ENCODE measurements at places on chromosomes 2 and 18.

DNA sequence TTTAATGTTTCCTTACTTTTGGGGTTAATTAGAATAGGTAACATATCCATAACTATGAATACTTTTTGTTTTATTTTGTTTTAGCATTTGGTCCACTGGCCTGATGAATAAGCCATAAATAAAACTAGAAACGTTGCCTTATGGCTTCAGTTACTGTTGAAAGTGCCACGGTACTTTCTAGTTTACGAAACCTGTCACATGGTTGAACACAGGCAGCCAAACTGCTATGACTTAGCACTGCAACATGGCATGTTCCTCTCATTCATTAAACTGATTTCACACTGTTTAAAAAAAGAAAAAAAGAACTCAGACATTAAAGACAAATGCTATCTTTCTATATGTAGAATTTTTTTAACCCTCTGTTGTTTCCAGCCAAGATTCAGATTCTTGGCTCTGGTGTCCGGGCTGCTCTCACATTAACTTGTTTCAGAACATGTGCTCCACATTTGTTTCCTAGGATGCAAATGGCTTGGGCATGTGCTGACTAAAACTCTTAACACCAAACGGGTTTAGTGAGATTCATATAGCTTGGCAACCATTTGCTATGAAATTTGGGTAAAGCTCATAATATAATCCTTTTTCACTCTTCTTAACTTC is 323.9 kb upstream of the RND3 start:
- peak; percentile 45 for DNase-seq

GRCh38 chr2:233049194-233049761 is 10.9 kb upstream of the INPP5D start:
- no peak for DNase-seq

DNA sequence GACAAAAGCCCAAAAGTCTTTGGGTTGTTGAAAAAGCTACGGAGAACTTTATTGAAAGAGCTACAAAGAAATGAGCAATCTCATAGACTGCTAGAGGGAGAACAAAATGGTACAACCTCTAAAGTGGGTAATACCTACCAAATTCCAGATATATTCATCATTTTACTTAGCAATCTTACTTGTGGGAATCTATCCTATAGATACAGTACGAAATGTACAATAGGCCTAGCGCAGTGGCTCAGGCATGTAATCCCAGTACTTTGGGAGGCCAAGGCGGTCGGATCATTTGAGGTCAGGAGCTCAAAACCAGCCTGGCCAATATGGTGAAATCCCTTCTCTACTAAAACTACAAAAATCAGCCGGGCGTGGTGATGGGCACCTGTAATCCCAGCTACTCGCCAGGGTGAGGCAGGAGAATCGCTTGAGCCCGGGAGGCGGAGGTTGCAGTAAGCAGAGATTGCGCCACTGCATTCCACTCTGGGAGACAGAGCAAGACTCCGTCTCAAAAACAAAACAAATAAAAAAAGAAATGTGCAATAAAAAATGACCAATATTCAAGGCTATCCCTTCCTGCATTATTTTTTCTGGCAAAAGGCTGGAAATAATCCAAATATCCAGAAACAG is 10.1 kb downstream of the EXOC6B start:
- no peak for DNase-seq

GRCh38 chr2:240567137-240567871 is 980 bp upstream of the RNPEPL1 start:
- no peak for DNase-seq

DNA sequence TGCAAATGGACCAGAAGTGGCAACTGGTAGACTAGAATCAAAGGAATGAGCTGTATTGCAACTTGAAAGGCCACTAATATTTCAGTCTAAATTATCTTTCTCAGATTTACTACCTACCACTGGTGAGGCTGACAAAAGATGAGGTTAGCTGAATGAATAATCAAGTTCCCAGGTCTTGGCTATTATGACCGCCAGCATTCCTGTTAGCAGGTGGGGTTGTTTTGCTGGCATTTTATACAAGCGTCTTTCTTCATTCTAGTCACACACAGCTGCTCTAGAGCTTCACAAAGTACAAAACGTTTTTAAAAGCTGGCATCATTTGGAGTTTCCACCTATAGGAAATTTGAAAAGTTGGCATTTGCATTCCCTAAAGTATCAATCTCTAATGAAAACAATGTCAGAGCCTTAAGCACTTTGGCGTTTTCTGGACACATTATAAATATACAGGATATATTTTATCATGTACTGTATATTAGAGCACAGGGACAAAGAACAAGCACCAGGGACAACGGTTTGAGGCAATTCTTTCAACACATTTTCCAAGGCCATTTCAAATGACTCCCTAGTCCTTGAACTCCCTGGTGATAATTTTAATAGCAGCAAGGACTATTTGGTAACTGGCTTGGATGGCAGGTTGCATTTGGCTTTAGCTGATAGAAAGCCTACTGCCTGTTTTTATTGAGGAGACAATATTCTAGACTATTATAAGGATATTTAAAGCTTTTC is 410.2 kb upstream of the CHST9 start:
- no peak for DNase-seq

DNA sequence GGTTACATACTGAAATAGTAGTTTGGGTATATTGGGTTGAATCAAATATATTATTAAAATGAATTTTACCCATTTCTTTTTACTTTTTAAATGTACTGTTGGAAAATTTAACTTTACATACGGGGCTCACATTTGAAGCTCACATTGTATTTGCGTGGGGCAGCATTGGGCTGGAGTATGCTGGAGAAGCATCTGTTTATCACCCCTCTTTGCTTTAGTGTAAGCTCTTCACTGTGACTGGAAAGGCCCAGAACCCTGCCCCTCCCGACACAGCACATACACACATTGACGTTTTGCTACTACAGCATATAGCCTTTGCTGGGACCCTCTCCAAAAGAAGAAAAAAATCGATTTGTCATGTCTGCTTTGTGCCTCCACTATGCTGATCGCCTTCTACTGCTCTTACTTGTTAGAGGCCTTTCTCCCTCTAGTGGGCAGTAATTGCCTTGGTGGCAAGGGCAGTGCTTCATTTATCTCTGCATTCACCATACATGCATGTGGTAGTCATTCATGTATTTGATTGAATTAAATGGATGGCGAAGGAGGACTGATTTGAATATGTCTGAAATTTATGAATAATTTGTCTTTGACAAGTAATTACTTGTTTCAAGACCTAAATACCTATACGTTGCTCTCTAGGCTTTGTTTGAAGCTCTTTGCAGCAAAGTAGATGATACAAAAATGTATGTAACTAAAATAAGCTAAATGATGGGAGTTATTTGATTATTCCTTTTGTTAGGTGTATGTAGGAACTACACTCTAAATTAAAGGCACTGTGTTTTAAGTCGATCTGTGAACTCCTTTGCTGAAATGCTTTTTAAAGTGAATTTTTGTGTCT is 37.4 kb downstream of the VAPA start:
- DNase-seq, result peak; percentile 81

DNA sequence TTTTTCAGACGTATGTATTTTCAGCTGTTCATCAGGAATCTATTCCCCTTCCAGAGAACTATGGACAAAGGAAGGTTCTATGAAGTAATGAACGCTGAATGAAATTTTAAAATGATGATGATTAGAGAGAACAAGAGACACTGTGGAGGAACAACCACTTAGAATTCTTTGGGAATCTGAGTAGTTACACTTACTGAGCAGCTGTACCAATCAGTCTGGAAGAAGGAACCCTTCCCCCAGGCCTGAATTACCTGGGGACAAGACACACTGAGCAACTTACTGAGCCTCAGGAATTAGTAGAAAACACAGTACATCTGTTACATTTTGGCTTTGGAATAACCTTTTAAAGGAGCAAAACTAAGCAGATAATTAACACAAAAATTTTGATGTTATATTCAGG is 1.9 kb downstream of the MSTN start:
- no peak for DNase-seq

DNA sequence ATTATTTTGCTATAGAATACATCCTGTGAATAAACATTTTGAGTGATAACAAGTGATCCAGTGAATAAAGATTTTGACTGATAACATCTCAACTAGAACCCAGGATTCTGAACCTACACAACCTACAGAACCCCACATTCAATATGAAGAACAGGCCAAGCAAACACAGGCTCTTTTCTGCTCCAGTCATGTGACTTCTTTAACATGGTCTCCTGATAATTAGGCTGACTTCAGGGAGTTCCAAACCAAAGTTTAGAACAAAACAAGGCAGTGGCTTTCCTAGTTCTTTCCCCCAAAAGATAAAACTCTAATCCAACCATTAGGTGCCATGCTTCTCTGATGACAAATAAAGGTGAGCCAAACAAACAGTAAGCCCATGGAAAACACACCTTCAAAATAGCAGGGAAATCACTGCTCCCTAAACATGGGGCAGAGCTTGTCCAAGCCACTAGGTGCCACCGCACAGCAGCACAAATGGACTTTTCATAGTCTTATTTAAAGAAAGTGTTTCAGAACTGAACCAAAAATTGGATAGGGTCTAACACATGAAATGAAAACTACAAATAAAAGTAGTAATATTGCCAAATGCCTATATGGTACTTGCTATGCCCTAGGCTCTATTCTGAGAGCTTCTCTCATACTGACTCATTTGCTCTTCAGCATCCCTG is 95.3 kb downstream of the EVA1A start:
- peak; percentile 73 for DNase-seq

- DNase-seq, result no peak
These were observed 20.5 kb upstream of the RNF149 start for GRCh38 chr2:101329026-101329425.

DNA sequence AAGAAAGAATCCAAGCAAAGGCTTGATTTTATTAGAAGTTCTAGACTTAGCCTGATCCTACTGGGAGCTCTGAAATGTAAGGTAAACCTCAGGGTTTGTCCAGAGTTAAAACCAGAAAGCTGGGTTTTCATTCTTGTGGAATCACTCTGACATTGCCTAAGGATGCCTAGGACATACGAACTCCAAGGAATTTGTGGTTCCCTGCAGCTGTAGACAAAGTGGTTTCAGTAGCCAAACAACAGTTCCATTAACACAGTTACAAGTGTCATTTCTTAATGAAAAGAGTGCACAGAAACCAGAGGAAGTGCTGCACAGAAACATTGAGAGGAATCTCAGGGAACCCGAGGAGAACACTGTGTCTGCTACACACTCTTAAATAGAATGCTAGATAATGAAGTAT is 221.4 kb upstream of the ST6GAL2 start:
- DNase-seq, result peak; percentile 26

DNA sequence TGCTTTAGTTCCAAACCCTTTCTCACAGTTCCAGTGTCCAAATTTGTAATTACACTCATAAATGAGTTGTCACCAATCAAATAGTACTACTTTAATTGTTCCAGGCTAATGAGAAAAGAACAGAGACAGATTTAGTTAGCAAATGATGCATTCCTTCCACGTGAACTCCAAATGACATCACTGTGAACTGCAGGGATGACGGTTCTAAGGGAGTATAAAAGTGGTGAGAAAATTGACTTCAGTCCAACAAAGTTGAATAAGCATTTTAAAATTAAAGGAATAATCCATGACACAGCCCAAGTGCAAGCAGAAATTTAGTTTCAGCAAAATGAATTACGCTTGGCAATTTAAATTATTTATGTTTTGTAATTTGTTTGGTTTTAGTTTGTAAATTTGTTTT is 102.0 kb upstream of the LRATD1 start:
- no peak for DNase-seq

DNA sequence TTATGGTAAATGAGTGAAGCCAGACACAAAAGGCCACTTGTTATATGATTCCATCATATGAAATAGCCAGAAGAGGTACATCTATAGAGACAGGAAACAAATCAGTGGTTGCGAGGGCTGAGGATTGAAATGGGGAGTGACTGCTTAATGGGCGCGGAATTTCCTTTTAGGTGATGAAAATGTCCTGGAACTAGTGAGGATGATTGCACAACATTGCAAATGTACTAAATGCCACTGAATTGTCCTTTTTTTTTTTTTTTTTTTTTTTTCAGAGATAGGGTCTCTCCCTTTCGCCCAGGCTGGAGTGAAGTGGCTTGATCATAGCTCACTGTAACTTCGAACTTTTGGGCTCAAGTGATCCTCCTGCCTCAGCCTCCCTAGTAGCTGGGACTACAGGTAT is 15.3 kb upstream of the GAREM2 start:
- DNase-seq, result no peak

GRCh38 chr18:75874401-75875089 is 447.0 kb upstream of the SMIM21 start:
- no peak for DNase-seq

DNA sequence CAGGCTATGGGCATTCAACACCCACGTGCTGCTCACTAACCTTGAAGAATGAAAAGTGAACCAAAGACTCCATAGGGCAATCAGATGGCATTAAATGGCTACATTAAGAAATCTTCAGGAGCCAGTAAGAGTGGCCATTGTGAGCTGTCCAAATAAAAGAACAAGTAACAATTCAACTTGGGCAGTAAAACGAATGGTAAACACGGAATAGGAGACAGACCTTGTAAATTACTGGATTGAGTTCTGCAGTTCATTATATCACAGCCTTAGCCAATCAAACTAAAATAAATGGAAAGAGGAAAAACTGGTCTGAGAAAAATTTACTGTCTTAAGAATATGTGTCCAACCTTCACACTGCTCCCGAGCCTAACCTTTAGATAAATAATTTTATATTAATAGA is 306.5 kb upstream of the ZNF521 start:
- no peak for DNase-seq

DNA sequence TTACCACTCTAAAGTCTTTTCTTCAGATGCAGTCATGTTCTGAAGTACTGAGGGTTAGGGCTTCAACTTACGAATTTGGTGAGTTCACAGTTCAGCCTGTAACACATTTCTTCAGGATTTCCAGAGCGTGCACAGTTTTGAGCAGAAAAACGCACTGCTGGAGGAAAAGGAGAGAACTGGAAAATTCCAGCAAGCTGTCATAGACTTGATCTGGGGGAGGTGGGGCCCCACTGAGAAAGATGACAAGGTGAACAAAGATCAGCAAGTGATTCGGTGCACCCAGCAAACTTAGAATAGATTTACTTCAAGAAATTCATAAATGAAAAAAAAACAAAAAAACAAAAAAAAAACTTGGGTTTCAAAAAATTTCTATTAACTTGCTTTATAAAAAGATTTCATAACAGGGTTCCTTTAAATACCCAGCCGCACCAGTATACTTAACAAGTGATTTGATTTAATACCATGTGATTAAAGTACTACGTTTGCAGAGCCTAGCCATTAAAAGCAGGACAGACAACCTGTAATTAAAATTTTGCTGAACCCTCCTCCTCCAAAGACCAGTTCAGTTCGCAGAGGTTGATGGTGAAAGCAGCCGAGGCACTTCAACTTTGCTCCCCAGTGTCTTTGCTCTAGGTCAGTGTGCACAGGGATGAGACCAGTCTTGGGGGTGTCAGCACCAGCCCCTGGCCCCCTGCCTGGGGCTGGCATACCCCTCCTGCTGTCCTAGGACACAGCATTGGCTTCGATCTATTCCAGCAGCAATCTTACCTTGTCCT is 30.5 kb downstream of the CTIF start:
- DNase-seq, result no peak

Measured in adipocyte (in vitro differentiated cells).